ENCODE measurements at places on chromosomes 7 and 10.

GRCh38 chr10:20975236-20975635, 78.1 kb upstream of the NEBL start:
- no peak for DNase-seq

- no peak for DNase-seq
Measured at GRCh38 chr10:91555455-91555854, 77.4 kb downstream of the PPP1R3C start.

GRCh38 chr7:70694971-70695794, 436.8 kb upstream of the GALNT17 start:
- DNase-seq, result peak; percentile 55

GRCh38 chr10:102914781-102915180, 3.3 kb upstream of the CNNM2 start:
- no peak for DNase-seq

- DNase-seq, result no peak
Measured at GRCh38 chr7:29363636-29364425, 169.3 kb downstream of the CHN2 start.

DNA sequence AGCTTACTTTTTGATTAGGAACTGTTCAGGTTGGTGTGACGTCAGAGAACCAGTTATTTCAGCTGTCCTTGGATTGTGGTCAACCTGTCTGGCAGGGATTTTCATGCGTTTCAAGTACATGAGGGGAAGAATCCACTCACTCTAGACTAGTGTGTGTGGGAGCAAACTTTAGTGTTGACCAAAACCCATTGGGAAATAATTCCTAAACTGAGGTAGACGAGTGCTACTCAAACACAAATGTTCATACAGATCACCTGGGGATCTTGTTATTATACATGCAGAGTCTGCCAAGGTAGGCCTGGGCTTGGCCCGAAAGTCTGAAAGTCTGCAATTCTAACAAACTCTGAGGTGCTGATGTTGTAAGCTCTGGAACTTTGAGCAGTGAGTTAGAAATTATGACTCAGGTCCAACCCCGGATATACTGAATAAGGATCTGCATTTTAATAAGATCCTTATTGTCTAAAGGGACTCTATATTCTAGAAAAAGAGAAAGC, 111.1 kb upstream of the CREB5 start:
- DNase-seq, result no peak

DNA sequence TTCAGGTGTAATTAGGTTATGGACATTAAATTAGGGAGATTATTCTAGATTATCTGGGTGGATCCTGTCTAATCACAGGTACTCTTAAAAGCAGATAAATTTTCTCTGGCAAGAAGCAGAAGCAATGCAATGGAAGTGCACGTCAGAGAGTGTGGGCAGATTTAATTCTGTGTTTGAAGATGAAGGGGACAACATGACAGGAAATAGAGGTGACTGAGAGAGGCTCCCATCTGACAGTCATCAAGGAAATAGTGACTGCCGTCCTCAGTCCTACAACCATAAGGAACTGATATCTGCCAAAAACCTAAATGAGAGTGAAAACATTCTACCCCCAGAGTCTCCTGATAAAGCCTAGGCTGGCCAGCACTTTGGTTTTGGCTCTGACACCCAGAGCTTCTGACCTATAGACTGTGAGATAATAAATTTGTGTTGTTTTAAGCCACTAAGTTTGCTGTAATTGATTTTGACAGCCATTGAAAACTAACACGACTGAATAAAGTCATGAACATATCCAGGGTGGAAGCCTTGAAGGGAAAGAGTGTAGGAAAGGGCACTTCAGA, 30.5 kb upstream of the DDX50 start:
- DNase-seq, result no peak

- no peak for DNase-seq
Measured at GRCh38 chr7:136079066-136079465, 101.9 kb upstream of the MTPN start.

DNA sequence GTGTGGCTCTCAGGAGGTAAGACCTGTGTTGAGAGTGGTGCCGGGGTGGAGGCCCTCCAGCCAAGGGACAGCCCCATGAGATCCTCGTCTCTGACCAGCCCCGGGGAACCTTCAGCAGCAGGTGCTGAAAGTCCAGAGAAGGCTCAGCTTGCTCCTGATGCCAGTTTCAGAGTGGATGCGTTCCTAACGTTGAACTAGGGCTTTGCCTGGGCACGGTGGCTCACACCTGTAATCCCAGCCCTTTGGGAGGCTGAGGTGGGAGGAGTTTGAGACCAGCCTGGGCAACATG, 45.7 kb downstream of the BAIAP2L1 start:
- no peak for DNase-seq

GRCh38 chr7:43113622-43114457, 1.4 kb downstream of the HECW1 start:
- peak; percentile 30 for DNase-seq

DNA sequence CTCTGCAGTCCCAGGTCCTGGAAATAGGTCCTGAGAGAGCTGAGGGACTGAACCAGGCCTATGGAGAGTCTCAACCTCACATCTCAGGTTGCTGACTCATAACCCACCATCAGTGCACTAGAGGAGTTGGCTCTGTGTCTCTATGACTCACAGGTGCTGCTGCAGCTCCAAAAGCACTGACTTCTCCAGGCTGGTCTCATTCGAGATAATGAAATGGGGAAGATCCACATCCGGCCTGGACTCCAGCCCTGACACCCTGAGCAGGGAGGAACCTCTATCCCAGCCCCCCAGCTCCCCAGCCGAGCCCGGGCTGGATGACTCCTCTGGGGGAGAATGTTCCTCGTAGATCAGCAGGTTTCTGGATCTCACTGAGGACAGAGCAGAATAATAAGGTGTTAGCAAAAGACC, 35.5 kb upstream of the DGKI start:
- peak; percentile 91 for DNase-seq

GRCh38 chr7:36283711-36284130, 105.9 kb upstream of the ANLN start:
- DNase-seq, result no peak

- peak; percentile 28 for DNase-seq
Measured at GRCh38 chr10:30784524-30784896, 155.0 kb upstream of the LYZL2 start.

GRCh38 chr7:4753598-4754432, 21.6 kb upstream of the AP5Z1 start:
- peak; percentile 77 for DNase-seq

DNA sequence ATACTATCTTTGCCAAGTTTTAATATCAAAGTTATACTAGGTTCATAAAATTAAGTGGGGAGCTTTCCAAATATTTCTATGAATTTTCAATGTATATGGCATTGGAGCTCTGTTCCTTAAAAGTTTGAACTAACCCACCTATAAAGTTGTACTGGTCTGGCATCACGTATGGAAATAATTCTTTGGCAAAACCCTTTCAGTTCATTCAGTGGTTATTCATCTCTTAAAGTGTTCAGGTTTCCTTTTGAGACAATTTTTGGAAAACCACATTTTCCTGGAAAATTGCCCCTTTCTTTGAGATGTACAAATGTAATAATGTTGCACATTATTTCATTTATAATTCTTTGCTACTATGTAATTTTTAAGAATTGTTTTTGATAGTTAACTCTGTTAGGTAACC, 62.5 kb upstream of the INPP5A start:
- DNase-seq, result no peak

- no peak for DNase-seq
Measured at GRCh38 chr7:25586513-25586912, 358.2 kb upstream of the NPVF start.

GRCh38 chr10:75460059-75460458, 28.6 kb downstream of the LRMDA start:
- DNase-seq, result no peak

DNA sequence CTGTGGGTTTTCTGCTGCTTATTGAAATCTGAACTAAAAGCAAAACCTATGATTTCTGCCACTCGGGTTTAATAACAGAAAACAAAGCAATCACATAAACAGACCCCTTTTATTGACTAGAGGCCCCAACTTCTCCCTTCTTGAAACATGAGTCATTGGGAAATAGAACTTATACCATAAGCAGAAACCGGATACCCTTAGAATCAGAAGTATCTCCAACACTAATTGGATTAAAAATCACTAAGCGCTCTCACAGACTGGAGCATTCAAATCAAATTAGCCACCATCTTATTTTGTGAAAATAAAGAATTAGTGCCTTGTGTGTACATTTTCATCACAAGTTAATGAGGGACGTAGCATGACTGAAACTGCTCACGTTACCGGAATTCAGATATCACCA, 206.9 kb downstream of the WDR11 start:
- no peak for DNase-seq

All from AG08396 (cell line).